ENCODE measurements at places on chromosomes 11 and 22.
A peak's percentile ranks its signal among the peaks of the same experiment; 100 is the strongest.

GRCh38 chr11:65713212-65713969 lies 1.3 kb downstream of the KAT5 start:
- no peak for DNase-seq

DNA sequence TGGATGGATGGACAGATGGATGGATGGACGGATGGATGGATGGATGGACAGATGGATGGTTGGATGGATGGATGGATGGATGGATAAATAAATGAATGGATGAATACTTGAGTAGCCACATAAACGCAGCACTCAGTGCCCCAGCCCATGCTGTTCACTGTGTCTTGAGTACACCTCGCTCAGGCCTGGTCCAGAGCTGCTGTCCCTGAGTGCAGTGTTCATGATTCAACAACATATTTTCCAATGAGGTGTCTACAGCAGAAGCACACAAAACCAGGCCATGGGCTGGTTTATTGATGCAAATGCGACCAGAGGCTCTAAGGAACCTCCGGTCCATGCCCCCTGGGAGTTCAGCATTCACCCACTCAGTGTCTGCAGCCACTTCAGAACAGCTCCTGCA lies 584.3 kb downstream of the BRD1 start:
- no peak for DNase-seq

GRCh38 chr11:115439385-115439784 lies 64.8 kb downstream of the CADM1 start:
- DNase-seq: no peak

- DNase-seq: no peak
Measured at GRCh38 chr22:46057246-46058090, 80.5 kb upstream of the WNT7B start.

DNA sequence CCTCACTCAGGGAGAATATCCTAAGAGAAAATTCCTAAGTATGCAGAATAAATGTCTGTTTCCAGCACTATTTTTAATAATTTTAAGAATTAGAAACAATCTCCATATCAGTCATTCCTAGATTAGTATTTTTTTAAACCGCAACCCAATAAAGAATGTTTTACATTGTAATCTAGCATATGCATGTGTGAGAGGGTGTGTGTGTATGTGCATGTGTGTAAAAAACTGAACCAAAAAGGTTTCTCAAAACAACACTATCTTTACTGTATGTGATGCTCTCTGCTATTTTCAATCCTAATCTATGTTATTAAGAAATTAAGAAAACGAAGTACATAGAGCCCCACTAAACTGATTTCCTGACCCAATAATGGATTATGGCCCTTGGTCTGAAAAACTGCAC lies 90.6 kb upstream of the AKIP1 start:
- DNase-seq: no peak

DNA sequence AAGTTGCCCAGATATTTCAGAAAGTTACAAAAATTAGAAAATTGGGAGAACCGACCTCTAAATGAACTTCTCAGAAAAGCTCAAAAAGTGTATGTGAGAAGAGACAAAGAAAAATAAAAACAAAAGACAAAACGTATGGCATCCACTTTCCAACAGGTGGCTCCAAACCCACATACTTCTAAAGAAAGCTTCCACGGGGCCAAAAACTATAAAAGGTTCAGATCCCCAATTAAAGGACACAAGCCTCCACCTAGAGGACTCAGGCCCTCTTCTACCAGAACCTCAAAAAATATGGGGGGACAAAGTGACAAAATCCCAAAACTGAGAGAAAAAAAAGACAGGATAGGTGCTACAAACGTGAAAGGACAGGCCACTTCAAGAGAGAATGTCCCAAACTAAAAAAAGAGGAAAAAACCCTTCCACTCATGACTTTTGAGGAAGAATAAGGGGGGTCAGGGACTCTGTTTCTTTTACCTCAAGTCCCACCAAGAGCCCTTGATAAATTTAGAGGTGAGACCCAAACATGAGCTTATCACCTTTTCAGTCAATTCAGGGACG lies 8.8 kb downstream of the SCGB2A1 start:
- peak; percentile 32 for DNase-seq

- no peak for DNase-seq
Measured at GRCh38 chr22:29780220-29780619, 13.1 kb downstream of the UQCR10 start.

GRCh38 chr22:35275580-35275979 lies 18.3 kb downstream of the HMGXB4 start:
- peak; percentile 53 for DNase-seq
